ENCODE measurements at places on chromosomes 2 and 18.

GRCh38 chr2:70094978-70095719 is 7.9 kb downstream of the PCBP1 start:
- no peak for DNase-seq

GRCh38 chr2:147133286-147133908 is 711.4 kb upstream of the ACVR2A start:
- DNase-seq: no peak

DNA sequence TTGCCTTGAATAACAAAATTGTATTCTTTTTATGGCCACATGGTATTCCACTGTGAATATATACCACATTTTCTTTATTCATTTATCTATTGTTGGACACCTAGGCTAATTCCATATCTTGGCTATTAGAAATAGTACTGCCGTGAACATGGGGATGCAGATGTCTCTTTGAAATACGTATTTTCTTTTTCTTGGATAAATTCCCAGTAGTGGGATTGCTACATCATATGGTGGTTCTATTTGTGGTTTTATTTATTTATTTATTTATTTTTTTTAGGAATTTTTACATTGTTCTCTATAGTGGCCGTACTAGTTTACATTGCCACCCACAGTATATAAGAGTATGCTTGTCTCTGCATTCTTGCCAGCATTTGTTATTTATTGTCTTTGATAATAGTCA is 679.8 kb upstream of the NRXN1 start:
- DNase-seq: no peak

DNA sequence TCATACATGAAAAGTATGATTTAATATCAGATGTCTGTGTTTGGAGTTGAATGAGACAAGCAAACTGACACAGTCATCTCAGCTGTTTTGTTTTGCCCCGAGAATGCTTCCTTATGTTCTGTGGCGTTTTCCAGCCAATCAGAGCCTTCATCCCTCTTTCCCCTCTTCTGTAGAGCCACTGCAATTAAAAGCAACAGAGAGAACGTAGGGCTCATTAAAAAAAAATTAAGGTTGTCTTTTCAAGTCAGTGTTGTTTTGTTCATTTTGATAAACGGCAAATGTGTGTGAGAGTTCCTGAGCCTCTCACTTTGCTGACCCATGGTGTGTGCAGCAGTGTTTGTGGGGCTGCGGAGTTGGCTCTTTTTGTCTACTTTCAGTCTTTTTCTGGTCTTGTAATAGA is 216.0 kb downstream of the FHOD3 start:
- DNase-seq: no peak

GRCh38 chr18:63421514-63421913 is 762 bp downstream of the VPS4B start:
- no peak for DNase-seq

GRCh38 chr18:56112984-56113383 is 525.0 kb upstream of the TCF4 start:
- DNase-seq: no peak

- DNase-seq: no peak
These were observed 5.8 kb upstream of the RNU4ATAC start for GRCh38 chr2:121524685-121525425.
